ENCODE measurements at places on chromosomes 11 and 22. TPM values are rescaled to one million over a fixed set of nuclear protein-coding genes. Genes with fewer than 3 reads are reported as not detected.

Gene KCNQ1OT1
- 0.03 TPM for total RNA-seq

Gene XKR3
- total RNA-seq: not detected

Gene IGLL1
- total RNA-seq: not detected

Gene TMPRSS4
- total RNA-seq: not detected

Gene ACCS
- total RNA-seq: 19.7 TPM

Gene ADAMTS8
- total RNA-seq: 0.62 TPM

Gene DUSP8
- 2.5 TPM for total RNA-seq

Gene OVCH2
- total RNA-seq: not detected

Data from A549 treated with CORT108297 at 1 μM for 4 hours (cell line).